ENCODE measurements at places on chromosomes 3 and 15.

DNA sequence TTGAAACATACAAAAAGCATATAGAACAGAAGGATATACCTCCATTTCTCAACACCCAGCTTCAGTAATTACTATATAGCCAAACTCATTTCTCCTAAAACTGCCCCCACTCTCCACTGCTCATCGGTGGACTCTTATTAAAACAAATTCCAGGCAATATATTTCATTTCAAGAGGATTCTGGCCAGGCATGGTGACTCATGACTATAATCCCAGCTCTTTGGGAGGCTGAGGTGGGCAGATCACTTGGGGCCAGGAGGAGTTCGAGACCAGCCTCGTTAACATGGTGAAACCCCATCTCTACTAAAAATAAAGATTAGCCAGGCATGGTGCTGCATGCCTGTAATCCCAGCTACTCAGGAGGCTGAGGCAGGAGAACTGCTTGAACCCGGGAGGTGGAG is 40.9 kb downstream of the SNX4 start:
- DNase-seq: no peak

DNA sequence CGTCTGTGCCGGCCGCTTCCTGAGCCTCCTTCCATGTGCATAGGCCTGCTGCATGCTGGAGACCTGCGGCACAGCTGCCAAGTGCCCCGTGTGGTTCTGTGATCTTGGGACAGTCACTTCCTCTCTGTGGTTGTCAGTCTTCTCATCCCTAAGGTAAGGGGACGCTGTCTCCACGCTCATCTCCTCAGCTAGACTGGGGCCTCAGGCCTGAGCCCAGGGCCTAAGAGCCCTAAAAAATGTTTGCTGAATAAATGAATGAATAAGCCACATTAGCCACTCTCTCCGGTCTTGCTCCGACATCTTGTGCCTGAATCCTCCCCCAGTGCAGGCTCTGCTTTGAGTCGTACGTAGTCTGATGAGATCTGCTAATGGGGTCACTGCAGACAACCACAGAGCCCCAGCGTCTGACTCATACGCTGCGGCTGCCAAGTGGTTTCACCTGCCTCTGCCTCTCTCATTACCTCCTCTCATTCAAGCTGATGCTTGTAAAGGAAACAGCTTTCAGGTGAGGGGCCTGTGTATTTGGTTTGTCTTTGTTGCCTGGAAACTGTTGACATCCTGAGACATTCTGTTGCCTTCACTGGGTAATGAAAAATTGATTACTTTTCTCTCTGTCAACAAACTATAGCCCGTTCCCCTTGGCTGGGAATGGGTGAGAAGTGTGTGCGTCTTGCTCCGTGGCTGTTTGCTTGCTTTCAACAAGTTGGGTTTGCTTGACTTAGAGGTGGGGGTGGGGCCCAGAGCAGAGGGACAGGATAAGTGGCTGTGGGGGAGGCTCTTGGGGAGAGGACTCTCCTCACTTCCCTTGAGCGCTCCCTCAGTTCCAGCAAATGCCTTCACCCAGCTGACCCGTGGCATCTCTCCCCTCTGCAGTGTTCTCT is 15.9 kb downstream of the RPLP1 start:
- peak; percentile 94 for DNase-seq

GRCh38 chr3:61919371-61919770 is 358.0 kb downstream of the PTPRG start:
- DNase-seq: no peak

DNA sequence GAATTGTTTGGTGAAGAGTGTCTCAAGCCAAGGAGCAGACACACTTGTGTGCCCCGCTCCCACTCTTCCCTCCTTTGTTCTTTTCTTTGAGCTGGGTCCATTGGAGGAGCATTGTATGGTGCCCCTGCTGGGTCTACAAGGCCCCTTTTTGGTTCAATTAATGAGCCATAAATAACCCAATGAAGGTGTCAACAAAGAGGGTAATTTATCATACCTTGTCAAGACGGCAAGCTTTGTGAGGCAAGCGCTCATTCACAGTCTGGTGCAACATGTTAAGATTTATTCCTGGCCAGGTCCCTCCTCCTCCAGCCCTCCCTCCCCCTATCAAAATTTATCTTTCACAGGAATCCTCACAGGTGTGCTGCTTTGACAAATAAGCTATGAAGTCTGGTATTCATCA is 300.1 kb downstream of the RORA start:
- no peak for DNase-seq

DNA sequence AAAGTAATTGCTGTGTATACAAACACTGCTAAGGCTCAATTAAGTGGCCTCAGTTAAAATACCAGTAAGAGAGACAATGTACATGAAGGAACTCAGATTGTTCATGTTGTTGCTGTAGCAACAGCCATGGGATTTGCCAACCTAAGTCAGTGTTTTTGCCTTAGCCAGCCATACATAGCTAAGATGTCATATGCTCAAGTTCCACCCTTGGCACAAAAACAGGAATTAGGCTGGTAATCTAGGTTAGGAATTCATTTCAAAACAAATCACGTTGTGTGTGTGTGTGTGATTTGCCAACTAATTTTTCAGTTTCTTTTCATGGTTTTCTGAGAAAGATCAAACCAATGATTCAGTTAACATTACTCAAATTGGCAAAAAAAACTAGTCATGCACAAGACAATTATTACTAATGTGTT is 143.7 kb upstream of the KCNMB2 start:
- DNase-seq: peak; percentile 72

DNA sequence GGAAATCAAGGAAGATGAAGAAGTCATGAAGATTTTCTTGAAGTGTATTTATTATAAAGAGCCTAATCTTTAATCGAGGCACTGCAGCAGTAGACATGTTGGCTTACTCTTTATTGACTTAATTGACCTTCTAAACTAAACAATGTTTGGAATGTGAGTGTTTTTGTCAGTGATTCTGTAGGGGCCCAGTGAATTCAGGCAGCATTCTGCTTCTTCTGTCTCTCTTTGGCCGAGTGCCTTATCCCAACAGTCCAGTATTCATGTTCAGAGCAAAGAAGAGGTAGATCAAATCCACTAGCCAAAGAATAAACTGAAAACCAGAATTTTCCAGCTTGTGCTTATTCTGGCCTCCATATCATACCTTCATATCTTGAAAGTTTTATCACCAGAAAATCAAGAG is 55.7 kb downstream of the RLBP1 start:
- DNase-seq: peak; percentile 40

- no peak for DNase-seq
These were observed 71.2 kb downstream of the ITGA11 start for GRCh38 chr15:68360721-68361120.

DNA sequence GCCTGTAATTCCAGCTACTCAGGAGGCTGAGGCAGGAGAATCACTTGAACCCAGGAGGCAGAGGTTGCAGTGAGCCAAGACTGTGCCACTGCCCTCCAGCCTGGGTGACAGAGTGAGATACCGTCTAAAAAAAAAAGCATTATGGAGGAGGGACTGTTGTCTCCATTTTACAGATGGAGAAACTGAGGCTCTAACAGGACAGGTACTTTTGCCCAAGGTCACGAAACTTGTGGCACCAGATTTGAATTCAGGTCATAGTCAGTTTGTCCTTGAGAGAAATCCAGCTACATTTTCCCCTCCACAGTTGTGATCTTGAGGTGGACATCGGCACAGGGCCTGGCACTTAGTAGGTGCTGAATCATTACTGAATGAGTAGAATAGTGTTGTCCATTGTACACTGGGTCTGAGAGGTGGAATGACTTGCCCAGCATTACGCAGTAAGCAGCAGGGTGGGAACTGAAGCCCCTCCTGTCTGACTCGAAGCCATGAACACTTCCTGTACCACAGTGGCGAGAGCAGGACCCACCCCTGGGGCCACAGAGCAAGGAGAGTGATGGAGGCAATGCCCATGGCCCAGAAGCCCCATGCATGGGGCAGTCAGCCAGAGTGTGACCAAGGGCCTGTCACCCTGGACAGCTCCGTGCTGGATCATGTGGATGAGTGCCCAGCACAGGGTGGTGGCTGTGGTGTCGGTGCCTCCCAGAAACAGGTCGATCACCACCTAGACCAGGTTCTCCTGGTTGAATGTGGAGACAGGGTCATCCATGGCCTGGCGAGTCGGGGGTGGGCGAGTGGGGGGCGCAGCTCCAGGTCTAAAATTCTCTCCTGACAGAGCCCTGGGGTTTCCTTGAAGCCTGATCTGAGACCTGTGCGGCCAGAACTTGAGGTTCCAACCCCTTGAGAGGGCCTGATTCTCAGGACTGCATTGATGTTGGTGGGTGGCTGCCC is 20.4 kb upstream of the PARL start:
- no peak for DNase-seq

DNA sequence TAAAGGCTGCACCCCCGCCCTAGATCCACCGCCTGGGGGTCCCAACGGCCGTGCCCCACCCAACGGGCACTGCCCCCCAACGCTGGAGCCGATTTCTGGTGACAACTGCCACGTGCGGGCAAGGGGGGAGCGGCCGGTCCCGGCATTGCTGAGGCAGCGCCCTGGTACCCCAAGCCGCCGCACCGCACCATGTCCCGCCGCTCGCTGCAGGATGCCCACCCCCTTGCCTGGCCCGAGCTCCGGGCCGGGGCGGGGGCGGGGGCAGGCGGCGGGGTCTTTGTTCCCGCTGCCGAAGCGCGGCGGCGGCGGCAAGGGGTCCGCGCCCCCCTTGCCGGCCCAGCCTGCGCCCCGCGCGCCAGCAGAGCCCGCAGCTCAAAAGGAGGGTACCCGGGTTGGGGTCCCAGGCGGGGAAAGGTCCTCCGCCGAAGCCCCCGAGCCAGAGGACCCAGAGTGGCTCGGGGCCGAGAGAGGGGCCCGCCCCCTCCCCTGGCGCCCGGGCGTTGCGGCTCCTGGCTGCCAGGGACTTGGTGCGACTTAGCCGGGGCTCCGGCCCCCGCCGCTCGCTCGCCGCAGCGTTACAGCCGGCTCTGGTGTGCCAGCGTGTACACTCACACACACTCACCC is 678 bp downstream of the SEMA7A start:
- no peak for DNase-seq

GRCh38 chr15:63212050-63213004 is 22.9 kb downstream of the RAB8B start:
- no peak for DNase-seq

- DNase-seq: no peak
These were observed 69.4 kb downstream of the CPN2 start for GRCh38 chr3:194281766-194282165.

DNA sequence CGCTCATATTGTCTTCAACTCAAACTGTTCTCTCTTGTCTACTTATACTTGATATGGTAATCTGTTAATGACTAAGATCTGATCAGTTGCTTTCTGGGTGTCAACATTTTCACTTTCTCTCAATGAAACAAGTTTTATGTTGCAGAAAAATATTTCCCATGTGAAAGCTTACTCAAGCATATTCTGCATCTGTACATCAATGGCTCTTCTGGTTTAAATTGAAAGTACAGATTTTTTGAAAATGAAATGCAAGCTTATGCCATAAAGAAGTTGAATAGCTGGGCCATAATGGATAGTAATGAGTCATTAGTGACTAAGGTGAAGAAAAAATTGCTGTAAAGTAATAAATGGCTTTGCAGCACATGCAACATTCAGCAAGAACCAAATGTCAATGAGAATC is 140.7 kb downstream of the BCHE start:
- peak; percentile 11 for DNase-seq
